ENCODE measurements at places on chromosomes 1 and 21.

DNA sequence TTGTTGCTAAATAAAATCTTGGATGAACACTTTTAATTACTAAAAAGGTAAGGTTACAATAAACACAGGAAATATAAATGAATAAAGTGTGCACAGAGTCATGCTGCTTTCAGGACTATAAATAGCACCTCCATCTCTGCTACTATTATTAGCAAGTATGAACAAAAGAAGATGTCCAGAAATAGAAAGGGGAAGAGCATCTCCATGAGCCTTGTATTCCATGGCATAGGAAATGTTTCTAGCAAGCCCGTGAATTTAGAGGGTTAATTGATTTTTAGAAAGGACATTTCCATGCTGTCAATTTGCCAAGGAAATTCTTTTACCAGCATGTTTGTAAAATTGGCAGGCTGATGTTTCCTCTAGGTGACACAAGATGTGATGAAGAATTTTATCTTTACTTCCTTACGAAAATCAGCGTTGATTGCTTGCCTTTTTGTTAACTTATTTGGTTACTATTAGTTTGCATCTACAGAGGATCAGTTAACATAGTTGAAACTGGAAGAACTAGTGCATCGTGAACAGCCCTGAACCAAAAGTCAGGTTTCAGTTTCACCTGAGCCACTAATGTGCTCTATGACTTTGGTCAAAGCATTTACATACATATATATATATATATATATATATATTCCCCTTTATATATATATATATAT lies 45.3 kb downstream of the NR5A2 start:
- no peak for DNase-seq

- no peak for DNase-seq
These were observed 18.3 kb upstream of the MMEL1 start for GRCh38 chr1:2650967-2651645.

DNA sequence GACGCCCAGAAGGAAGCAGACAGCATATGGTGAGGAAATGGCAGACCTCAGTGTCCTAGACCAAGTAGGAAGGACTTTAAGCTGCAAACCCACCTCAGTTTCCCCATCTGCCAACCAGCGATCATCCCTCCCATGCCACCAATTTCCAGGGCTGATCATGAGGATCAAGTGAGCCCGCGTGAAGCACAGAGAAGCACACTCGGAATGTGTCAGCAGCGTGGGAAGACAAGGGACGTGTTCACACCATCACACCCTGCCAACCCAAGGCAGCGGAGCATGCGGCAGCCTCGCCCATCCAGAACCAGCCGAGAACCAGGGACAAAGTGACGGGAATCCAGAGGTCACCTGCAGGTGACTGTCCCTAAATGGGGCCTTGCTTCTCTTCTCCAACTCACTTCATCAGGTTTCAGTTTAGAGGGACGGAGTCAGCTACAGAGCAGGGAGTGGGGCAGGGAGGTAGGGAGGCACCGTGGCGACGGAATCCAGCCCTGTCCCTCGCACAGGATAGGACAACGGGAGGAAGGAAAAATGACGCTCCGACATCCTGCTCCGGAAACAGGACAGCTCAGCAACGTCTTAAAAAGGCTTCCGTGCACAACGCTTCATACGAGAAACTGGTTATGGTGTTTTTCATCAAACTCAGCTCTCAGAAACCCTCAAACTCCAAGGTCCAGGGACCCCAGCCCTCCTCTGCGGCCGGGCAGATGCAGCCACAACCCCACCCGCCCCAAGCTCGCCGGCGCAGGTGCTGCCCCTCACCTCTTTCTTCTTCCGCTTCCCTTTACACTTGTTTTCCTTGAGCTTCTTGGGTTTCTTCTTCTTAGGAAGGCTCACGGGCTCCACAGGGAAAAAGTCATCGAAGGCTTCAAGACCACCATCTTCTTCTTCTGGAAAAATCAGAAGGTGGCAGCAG lies 12.5 kb downstream of the CHD5 start:
- DNase-seq, result no peak

GRCh38 chr1:178579562-178579961 lies 66.7 kb downstream of the TEX35 start:
- no peak for DNase-seq

DNA sequence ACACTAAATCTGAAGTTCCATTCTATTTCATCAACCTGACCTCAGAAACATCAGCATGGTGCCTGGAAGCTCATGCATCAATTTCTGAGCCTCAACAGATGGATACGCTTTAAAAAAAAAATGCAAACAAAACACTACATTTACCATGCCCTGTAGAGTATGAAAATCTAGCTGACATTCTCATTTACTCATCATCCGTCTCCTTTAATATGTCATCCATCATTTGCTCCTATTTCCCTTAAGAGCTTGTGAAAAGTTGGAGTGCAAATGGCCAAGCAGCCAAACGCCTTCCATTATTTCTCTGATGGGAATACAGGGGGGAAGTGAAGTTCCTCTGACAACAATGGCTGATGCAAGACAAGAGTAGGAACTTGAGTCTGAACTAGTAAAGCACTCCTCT lies 295.0 kb downstream of the TGFB2 start:
- DNase-seq, result no peak

- no peak for DNase-seq
These were observed 16.4 kb downstream of the PRXL2B start for GRCh38 chr1:2602866-2603520.

GRCh38 chr1:166379447-166379846 lies 212.6 kb upstream of the FAM78B start:
- DNase-seq, result no peak

DNA sequence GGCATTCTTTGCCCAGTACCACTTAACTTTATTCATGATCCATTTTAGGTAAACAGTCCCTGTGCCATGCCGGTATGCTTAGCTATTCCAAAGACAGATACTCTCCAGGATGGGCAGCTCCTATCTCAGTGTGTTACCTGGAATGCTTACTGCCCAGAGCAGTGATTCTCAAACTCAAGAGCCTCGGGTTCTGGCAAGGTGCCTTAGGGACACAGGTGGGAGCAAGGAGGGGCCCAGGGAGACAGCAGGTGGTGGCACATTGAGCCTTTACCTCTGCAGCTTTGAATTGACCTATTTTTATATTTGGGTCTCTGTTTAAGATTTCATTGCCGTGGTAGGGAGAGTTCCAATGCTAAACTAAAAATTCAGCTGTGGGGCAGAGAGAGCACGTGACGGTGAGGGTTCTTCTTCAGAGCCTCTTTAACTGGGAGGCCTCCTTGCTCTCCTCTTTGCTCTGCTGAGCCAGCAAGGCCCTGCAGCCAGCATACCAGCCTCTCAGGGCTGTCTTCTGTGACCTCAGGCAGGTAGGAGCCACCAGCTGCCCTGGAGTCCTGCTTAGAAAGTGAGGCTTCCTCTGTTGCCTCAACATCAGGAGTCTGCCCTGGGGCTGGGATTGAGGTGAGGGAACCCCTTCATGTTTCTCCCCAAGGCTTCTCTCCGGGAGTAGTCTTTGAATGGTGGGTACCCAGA lies 20.2 kb downstream of the PHGDH start:
- no peak for DNase-seq

DNA sequence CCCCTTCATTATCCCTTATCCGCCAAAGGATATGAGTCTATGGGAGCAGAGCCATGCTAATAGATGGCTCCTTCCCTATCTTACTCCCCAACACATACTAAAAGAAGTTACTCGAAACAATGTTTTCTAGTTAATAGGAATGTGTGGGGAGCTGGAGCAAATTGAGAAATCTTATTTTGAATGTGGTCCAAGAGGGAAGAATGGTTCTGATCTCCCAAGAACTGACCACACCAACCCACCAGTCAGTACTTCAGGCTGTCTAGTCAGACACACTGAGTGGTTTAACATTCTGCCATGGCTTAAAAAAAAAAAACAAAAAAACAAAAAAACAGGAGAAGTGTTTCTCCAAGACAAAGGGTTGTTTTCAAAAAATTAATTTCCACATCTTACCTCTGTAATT lies 31.5 kb upstream of the DNASE2B start:
- DNase-seq, result no peak

- no peak for DNase-seq
These were observed 338.2 kb downstream of the ASTN1 start for GRCh38 chr1:176826265-176826664.

GRCh38 chr1:100622037-100622436 lies 84.1 kb downstream of the GPR88 start:
- no peak for DNase-seq

DNA sequence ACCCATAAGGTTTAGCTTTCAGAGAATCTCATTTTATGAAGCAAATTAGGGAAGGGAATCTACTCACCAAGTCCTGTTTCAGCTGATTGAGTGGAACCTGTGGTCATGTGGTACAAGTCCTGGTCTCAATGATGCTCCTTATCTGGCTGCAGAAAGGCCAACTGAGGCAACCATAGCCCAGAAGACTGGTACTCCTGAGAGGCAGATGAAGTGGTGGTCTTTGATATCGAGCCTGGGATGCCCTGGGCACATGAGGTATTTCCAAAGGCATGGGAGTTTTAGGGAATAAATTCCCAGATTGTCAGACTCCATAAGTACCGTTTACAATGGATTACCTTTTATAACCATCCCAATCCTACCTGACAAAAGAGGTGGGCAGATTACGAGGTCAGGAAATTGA lies 3.3 kb downstream of the MX1 start:
- no peak for DNase-seq

Data from stimulated activated CD4-positive, alpha-beta T cell treated with anti-CD3 and anti-CD28 coated beads, Interleukin-12 subunit alpha, Interleukin-12 subunit beta, amount 100 ng/mL, for 24 hours (primary cell).